GOT3 (cell line): ENCODE measurements at places on chromosomes 7 and 10.

DNA sequence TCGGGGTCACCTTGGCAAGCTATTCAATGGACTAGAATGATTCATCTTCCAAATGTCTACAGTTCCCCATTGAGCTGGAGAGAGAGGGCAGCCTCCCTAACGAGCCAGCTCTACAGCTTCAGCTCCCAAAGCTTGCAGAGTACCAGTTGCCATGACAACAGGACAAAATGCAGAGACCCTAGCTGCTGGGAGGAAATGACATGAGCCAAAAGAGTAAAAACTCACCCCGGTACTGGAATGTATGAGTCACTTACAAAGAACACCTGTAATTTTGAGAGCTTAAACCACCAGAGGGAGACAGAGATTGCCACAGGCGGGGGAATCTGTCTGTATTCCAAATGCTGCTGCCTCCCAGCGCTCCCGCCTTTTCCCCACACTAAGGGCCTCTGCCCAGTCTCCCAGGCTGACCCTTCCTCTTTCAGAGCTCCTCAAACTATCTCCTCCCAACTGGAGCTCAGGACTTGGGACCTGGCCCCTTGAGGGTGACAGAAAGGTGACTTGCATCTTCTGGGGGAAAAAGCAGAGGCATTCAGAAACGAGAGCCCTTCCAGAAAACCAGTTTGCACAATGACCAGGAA, 95.5 kb downstream of the CUL2 start:
- no peak for DNase-seq

DNA sequence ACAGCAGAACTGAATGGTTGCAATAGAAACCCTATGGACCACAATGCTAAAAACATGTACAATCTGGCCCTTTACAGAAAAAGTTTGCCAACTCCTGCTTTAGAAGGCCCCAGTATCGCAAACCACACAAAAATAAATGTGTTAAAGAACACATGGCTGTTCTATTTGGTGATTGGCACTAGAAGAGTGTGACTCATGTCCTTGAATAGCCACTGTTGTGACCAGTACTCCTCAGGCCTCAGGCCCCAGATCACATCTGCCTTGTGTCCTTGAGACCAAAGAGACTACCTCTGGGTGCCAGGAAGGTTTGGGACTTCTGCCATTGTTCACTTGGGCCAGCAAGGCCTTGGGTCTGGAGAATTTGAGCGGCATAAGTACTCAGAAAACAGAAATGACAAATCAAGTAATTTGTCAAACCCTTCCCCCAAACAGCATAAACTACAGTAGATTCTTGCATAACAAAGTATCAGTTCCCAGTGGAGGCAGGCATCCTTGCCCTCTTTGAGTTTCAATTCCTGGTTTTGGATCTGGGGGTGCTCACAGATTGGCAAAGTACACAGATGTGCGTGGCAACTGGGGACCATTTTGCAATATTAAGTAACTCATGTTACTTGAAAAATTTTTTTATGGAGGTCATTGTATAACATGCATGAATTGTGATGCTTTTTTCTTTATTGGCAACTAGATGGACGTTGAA, 50.2 kb downstream of the MTURN start:
- DNase-seq = no peak

DNA sequence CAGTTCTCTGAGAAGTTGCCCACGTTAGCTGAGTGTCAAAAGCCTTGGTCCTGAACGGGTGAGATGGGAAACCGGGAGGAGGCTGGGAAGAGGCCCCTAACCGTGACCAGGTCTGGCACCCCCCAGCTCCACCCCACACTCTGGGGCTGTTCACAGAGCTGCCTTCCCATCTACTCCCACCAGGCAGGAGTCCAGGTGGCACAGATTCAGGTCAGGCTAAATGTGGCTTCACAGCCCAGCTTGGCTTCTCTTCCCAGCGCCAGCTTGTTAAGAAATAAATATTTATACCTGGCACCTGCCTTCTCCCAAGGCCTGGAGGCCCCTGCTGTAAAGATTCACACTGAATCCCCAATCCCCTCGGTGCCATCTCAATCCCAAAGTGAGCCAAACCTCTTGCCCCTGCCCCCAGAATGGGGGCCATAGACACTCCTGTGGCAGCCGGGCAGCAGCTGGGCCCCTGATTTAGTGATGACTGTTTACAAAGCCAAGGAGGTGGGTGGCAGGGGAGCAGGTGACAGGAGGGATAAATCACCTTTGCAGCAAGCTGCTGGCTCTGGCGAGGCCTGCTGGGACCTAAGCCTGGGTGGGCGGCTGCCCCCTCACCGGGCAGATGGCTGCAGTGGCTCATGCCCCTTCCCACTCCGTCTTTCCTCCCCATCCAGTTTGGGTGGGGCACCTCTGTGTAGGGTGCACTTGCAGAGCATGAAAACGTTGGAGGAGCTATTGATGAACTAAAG, 72.5 kb downstream of the GOLGA7B start:
- no peak for DNase-seq

- no peak for DNase-seq
These were observed 86.4 kb upstream of the LYZL1 start for GRCh38 chr10:29202386-29202940.

- no peak for DNase-seq
These were observed 288.2 kb downstream of the TWIST1 start for GRCh38 chr7:18828994-18829857.

- DNase-seq = no peak
These were observed 31.4 kb upstream of the FRMD4A start for GRCh38 chr10:14362104-14362503.

GRCh38 chr7:151607464-151607867, 87.8 kb upstream of the RHEB start:
- DNase-seq = no peak

GRCh38 chr7:101580596-101580995, 48.5 kb downstream of the MYL10 start:
- DNase-seq = no peak

GRCh38 chr7:157609516-157609915, 272.7 kb downstream of the DNAJB6 start:
- no peak for DNase-seq

- no peak for DNase-seq
These were observed 352.5 kb downstream of the GPAM start for GRCh38 chr10:111831058-111831457.

DNA sequence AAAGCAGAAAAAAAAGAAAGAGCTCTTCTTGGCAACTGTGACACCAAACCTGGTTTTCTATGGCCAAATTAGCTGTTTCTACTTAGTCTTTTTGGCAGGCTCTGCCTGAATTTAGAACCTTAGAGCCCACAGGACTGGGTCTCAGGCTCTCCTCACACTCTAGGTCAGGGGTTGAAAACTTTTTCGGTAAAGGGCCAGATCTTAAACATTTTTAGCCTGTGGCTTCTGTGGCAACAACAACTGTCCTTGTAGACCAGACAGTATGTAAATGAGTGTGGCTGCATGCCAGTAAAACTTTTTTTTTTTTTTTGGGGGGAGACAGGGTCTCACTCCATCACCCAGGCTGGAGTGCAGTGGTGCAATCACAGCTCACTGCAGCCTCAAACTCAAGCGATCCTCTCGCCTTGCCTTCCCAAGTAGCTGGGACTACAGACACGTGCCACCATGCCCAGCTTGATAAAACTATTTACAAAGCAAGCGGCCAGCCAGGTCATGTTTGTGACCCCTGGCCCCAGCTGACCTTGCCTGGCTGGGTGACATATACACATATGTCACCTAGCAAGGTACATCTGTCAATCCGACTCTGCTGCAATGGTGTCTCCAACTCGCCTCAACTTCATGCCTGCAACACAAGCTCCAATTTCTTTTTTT, 17.4 kb downstream of the KPNA7 start:
- DNase-seq = no peak

DNA sequence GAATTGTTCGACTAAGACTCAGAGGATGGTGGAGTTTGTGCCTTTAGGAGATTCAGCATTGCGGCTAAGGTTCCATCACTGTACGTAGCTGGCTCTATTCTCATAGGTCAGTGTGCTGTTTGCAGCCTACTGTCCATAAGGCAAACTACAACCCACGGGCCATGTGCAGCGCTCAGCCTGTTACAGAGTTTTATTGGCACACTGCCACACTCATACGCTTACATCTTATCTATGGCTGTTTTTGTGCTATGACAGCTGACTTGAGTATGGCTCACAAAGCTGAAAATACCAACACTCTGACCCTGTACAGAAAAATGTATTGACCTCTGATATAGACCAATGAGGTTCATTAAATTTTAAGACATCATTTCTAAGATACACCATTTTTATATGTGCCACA, 114.5 kb downstream of the ARID5B start:
- DNase-seq = no peak

DNA sequence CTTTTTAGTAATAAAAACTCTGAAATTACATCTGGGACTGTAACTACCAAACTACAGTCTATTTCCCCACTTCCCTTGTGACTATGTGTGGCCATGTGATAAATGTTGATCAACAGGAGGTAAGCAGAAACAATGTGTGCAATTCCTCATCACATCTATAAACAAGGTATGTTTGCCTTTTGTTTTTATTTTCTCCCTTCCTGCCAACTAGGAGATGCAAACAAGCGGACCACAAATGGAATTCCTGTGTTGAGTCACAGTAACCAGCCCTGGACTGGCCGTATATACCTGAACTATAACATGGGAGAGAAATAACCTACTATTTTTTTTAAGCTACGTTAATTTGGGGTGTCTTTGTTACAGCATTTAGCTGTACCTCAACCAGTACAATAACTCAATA, 52.5 kb downstream of the SCRN1 start:
- DNase-seq = no peak

DNA sequence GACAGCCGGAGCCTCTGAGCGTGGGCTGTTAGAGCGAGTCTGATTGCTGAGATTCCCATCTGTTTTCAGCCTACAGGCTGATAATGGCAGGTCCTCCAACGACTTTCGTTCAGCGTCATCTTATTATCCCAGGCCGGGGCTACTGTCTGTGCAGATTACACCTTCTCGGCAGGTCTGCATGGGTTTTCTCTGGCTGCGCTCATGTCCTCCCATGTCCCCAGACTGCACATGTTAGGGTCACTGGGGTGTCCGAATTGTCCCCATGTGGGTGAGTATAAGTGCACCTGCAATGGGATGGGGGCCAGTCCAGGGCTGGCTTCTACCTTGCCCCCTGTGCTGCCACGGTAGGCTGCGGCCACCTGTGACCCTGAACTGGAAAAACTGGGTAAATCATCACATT, 257.8 kb downstream of the COBL start:
- DNase-seq = no peak

DNA sequence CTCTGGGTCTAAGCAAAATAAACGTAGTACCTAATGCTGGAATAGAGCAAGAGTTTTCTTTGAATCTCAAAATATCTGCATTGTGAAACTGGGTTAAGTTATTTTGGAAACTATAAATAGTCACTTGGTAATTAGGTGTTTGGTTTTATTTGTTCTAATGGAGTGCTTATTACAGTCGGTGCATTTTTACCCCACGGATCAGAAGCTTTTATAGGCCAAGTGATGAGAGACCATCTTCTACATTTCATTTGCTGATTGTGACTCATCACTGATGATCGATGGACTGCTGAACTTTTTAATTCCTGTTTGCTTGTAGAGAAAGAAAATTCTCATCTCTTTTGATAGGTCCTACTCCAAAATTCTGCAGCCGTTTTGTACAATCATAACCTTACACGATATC, 28.2 kb downstream of the MGMT start:
- DNase-seq = no peak

- DNase-seq = no peak
These were observed 369 bp upstream of the SCIN start for GRCh38 chr7:12570168-12570533.

DNA sequence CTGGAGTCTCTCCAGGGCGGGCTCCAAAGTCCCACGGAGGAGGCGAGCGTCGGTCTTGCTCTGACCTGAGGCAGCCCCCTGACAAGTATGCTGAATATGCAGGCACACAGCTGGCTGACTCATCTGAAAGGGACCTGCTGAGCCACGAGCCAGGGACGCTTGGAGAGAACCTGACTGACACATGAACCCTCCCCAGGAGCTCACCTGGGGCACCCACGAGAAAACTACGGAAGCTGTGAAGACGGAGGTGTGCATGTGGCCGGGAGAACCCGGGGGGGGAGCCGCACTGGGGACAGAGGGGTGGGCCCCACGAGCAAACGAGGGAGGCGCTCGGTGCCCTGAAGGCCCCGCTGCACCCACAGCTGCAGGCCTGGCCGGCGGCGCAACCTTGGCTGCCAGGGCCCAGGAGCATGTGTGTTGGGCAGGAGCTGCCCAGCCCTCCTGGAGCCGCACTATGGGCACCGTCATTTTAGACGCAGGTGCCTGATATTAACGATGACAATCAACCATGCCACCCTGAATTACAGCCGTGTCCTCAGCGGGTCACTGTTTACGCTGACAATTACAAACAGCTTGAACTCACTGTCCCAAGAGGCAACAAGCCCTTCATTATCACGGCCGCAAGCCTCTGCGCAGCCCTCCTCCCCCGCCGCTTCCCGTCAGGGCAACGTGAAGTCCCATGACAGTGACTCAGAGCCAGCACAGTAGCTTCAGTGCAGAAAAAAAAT, 64.7 kb downstream of the DIP2C start:
- peak; percentile 48 for DNase-seq

DNA sequence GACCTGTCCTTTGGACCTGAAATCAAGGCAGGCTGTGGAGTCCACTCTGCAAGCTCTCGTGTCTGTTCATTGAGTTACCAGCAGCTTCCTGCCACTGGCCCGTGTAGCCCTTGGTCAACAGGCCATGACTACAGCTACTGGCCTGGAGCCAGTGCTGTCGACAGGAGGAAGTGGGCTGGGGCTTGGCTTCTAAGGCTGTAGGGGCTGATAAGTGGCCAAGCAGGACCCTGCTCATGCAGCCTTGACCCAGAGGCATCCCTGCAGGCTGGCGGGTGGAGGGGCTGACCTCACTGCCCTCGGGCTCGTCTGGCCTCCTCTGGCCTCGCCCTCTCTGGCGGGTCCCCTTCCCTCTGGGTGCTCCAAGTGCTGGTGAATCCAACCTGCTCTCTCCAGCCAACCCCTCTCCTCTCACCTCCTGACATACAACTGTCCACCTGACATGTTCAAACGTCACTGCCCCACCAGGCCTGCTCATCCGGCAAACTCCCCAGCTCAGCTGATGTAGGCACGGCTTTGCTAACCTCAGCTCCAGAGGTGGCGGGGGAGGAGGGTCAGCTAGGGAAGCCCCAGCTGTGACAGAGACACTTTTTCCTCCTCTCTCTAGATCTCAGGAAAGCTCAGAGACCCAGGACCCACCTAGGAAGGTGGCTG, 188.6 kb upstream of the LYZL2 start:
- no peak for DNase-seq

- no peak for DNase-seq
These were observed 217.1 kb upstream of the DPP6 start for GRCh38 chr7:153835103-153835502.
